Thoracic aorta (tissue), 2 donors: ENCODE measurements at places on chromosomes 12 and 14. TPM values are rescaled to one million over a fixed set of nuclear protein-coding genes. Genes with fewer than 3 reads are reported as not detected.

DNA sequence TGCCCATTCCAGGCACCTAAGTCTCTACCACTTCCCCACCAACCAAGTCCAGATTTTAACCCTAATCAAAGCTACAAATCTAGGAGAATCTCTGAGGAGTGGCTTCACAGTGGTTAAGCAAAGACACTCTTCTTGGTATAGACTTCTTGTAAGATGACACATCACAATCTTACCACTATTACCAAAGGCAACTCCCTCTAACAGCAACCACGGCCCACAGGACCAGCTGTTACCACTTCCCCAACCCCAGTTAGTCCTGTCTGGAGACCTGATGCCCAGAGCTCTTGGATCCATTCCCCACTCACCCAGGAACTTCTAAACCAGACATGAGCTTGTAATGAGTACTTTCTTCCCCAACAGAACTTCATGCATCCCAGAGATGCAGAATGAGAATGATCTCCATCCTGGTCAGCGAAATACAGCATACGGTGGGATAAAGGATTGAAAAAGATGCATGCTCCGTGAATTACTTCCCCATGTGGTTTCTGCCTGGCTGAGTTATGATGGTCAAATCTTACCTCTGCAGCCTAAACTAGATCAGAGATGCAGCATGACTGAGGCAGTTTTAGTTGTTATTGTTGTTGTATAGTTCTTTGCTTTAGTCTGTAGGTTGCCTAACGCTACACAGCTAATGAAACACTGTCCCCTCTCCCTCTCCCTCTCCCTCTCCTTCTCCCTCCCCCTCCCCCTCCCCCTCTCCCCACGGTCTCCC lies 87.7 kb upstream of the FOXN3 start:
- no peak for DNase-seq
- no peak overlapping the region for H3K27ac ChIP-seq
- H3K4me3 ChIP-seq: no peak overlapping the region
- no peaks in the 10 kb centered on the region for H3K27me3 ChIP-seq
- no peaks in the 10 kb centered on the region for H3K4me1 ChIP-seq
- no peaks in the 10 kb centered on the region for H3K36me3 ChIP-seq

DNA sequence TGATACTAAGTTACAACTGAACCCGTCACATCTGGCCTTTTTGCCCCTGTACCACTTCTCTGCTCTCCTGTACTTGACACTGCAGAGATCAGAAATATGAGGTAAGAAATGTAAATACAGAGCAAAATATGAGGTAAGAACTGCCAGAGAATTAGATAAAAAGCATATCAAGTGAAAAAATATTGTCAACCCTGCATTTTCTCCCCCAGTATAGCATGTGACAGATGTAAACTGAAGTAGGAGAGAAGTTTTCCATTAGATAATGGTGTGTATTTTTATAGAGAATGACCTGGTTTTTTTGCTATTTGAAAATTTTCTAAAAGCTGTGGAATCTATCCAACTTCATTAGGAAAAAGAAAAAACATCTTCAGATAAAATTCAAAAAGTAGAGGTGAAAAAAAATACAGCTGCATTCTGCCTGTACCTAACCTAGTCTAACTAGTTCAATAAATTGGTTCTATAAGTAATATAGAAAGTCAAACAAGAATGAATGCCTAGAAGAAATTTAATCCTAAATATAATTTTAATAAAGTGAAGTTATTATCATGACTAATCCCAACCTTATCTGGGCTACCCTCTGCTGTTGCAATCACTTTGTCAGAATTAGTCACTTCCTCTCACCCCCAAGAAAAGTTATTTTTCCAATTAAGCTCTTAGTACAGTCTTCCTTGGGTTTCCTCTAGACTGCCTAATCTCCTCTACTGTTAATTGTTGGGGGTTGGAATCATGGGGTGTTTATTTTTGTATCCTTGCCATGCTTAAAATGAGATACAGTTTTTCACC lies 210.0 kb downstream of the RASSF9 start:
- no peak overlapping the region for H3K27ac ChIP-seq
- H3K4me3 ChIP-seq: no peak overlapping the region
- no peak for DNase-seq
- H3K4me1 ChIP-seq: no peaks in the 10 kb centered on the region

DNA sequence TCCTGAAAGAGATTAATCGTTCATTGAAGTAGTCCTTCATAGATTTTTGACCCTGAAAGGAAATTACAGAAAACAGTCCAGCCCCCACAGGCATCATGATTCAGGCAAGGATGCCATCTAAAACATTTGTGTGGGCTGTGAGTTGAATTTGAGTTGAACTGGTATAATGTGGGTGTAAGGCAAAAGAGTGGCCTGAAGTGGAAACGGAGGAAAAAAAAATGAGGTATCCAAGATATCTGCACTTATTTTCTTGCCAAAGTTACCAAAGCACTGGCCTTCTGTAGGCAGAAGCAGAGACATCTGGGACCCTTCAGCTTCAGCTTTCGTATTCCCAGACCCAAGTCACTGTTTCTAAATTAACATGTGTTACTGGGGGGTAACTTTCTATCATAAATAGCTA lies 105.1 kb upstream of the DIO2 start:
- no peak overlapping the region for H3K27ac ChIP-seq
- H3K27me3 ChIP-seq: no peaks in the 10 kb centered on the region
- H3K4me3 ChIP-seq: no peak overlapping the region
- H3K36me3 ChIP-seq: no peaks in the 10 kb centered on the region
- peaks cover 7% of the 10 kb centered on the region for H3K4me1 ChIP-seq
- no peak for DNase-seq

DNA sequence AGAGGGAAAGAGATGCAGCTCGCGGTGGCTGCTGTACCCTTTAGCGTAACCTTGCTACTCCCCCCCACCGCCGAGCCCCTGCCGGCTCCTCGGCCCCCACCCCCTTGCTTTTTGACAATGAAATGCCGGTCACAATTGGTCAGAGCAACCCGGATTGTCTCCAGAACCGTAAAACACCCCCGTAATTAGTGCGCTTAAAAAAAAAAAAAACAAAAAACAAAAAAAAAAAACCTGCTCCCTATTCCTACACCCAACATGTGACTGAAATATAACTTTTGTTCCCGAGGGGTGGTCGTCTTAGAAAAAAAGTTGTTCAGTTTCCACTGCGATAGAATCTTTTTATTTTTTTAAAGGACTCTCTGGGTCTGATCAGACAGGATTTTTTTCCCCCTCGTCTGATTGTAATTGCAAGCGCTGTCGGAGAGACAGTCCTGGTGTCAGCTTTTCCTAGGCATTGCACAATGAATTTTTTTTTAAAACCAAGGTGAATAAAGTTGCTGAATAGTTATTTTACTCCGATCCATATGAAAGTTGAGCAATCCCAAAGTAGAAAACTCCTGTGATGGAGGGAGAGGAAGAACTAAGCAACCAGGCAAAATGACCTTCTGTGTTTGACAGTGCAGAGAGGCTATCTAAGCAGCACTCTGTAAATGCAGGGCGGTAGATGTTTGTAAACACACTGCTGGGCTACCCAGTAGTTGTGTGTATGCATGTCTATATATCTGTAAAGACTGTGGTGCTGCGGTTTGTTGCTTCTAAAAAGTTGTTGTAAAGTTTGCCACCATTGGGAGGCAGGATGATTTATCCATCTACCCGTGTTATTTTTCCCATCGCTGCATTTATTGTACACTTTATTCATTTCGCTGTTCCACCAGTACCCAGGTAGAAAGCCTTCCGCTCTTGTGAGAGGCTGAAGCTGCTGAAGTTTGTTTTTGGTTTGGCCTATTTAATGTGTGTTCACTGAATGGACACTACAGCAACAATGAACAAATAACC lies 1.1 kb downstream of the ETV6 start:
- H3K27ac ChIP-seq: peak overlapping the region; percentile 94
- no peaks in the 10 kb centered on the region for H3K27me3 ChIP-seq
- peak overlapping the region; percentile 97 for H3K4me3 ChIP-seq
- no peak for DNase-seq
- peaks cover 22% of the 10 kb centered on the region for H3K4me1 ChIP-seq

- no peak for DNase-seq
- H3K4me3 ChIP-seq: no peak overlapping the region
- no peaks in the 10 kb centered on the region for H3K36me3 ChIP-seq
- H3K27ac ChIP-seq: no peak overlapping the region
- H3K27me3 ChIP-seq: no peaks in the 10 kb centered on the region
- H3K4me1 ChIP-seq: peaks cover 11% of the 10 kb centered on the region
These were observed 596.1 kb downstream of the ETNK1 start for GRCh38 chr12:23221066-23221465.

- no peaks in the 10 kb centered on the region for H3K36me3 ChIP-seq
- no peak overlapping the region for H3K27ac ChIP-seq
- H3K4me3 ChIP-seq: no peak overlapping the region
- peaks cover 13% of the 10 kb centered on the region for H3K4me1 ChIP-seq
- DNase-seq: no peak
- H3K27me3 ChIP-seq: no peaks in the 10 kb centered on the region
These were observed 69.3 kb downstream of the ELK3 start for GRCh38 chr12:96263449-96263902.

GRCh38 chr12:127628645-127629044 lies 638.3 kb upstream of the TMEM132C start:
- H3K4me3 ChIP-seq: no peak overlapping the region
- H3K27ac ChIP-seq: no peak overlapping the region
- H3K4me1 ChIP-seq: no peaks in the 10 kb centered on the region
- H3K36me3 ChIP-seq: no peaks in the 10 kb centered on the region
- no peaks in the 10 kb centered on the region for H3K27me3 ChIP-seq
- DNase-seq: no peak

GRCh38 chr12:1332327-1332726 lies 262.1 kb downstream of the FBXL14 start:
- no peaks in the 10 kb centered on the region for H3K36me3 ChIP-seq
- H3K4me3 ChIP-seq: no peak overlapping the region
- DNase-seq: no peak
- H3K27me3 ChIP-seq: no peaks in the 10 kb centered on the region
- H3K4me1 ChIP-seq: no peaks in the 10 kb centered on the region

GRCh38 chr12:39622306-39622705 lies 2.7 kb upstream of the ABCD2 start:
- DNase-seq: no peak
- no peak overlapping the region for H3K27ac ChIP-seq
- no peaks in the 10 kb centered on the region for H3K36me3 ChIP-seq
- H3K27me3 ChIP-seq: no peaks in the 10 kb centered on the region
- H3K4me1 ChIP-seq: no peaks in the 10 kb centered on the region
- H3K4me3 ChIP-seq: no peak overlapping the region

GRCh38 chr12:119055977-119056376 lies 74.6 kb downstream of the SRRM4 start:
- H3K36me3 ChIP-seq: no peaks in the 10 kb centered on the region
- no peak overlapping the region for H3K4me3 ChIP-seq
- H3K4me1 ChIP-seq: no peaks in the 10 kb centered on the region

GRCh38 chr12:104959335-104959841 lies 1.3 kb upstream of the SLC41A2 start:
- peak overlapping the region; percentile 92 for H3K27ac ChIP-seq
- H3K4me3 ChIP-seq: peak overlapping the region; percentile 86
- no peaks in the 10 kb centered on the region for H3K36me3 ChIP-seq
- peaks cover 33% of the 10 kb centered on the region for H3K4me1 ChIP-seq
- DNase-seq: no peak

DNA sequence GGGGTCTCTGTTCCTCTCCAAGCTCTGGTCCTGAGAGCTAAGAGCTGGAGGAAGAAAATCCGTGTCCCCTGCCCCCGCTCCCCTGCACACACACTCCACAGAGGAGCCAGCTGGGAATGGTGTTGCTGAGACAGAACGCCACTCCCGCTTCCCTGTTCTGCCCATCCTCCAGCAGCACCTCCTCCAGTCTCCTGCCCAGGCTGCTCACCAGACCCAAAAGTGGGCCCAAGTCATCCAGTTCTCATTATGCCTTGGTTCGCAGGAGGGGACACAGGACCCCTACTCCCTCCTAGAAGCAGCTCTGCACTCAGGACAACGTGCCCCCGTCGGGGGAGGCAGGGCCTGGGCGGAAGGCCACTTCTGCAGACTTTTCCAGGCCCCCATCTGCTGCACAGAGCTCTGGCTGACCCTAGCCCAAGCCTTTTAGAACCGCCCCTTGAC lies 830 bp upstream of the TRMT61A start:
- no peak for DNase-seq
- no peaks in the 10 kb centered on the region for H3K36me3 ChIP-seq
- no peaks in the 10 kb centered on the region for H3K27me3 ChIP-seq
- peaks cover 42% of the 10 kb centered on the region for H3K4me1 ChIP-seq
- H3K4me3 ChIP-seq: peak overlapping the region; percentile 99
- H3K27ac ChIP-seq: peak overlapping the region; percentile 54

DNA sequence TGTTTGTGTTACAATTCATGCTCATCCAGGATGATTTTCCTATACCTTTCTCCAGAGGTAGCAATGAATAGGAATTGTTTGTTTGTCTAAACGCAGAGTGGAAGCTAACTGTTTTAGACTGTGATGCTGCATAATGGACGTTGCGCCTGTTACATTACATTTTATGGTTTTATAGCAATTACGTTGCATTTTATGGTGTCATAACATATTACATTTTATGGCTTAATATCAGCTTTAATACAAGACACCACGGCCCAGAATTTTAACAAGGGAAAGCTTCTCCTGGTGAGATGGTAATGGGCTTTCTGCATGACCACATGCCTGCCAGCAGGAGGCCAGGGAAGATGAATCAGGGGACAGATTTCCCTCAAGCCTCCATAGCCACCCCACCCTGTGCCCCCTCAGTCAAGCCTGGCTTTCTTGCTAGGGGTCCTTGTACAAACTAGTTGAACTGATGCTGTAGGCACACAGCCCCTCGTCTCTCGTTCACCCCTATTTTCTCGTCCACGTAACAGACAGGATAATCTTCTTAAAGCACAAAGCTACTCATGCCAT lies 56.5 kb downstream of the HSPB8 start:
- H3K4me1 ChIP-seq: peaks cover 7% of the 10 kb centered on the region
- H3K27me3 ChIP-seq: no peaks in the 10 kb centered on the region
- no peaks in the 10 kb centered on the region for H3K36me3 ChIP-seq
- no peak for DNase-seq
- no peak overlapping the region for H3K4me3 ChIP-seq

GRCh38 chr12:100539202-100539601 lies 34.3 kb upstream of the GAS2L3 start:
- no peaks in the 10 kb centered on the region for H3K27me3 ChIP-seq
- H3K4me3 ChIP-seq: no peak overlapping the region
- H3K27ac ChIP-seq: no peak overlapping the region
- H3K4me1 ChIP-seq: no peaks in the 10 kb centered on the region

GRCh38 chr12:10067942-10068341 lies 30.8 kb downstream of the CLEC1A start:
- H3K36me3 ChIP-seq: no peaks in the 10 kb centered on the region
- no peaks in the 10 kb centered on the region for H3K4me1 ChIP-seq
- no peaks in the 10 kb centered on the region for H3K27me3 ChIP-seq
- H3K4me3 ChIP-seq: no peak overlapping the region
- H3K27ac ChIP-seq: no peak overlapping the region

DNA sequence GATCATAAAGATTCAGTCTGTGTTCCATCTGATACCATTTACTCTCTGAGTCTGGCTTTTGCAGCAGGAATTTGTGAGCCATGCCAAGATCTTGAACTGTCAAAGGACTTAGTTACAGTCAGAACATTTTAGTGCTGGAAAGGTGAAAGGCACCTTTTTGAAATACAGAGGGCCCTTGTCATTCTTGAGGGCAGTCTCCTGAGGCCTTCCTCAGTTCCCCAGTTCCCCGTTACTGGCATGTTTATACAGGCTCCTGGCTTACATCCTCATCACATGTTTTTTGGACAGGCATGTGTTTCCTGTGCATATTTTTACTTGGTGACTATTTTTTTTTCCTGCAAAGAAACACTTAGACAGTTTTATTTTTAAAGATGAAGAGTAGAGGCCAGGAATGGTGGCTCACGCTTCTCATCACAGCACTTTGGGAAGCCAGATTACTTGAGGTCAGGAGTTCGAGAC lies 21.0 kb downstream of the CFAP54 start:
- peak overlapping the region; percentile 65 for H3K27ac ChIP-seq
- no peaks in the 10 kb centered on the region for H3K36me3 ChIP-seq
- no peak for DNase-seq
- H3K4me1 ChIP-seq: peaks cover 16% of the 10 kb centered on the region

RERG gene
- total RNA-seq: 120 TPM

P2RX2 gene
- not detected for total RNA-seq

COQ5 gene
- total RNA-seq: 38.0 TPM

PNMA1 gene
- total RNA-seq: 37.4 TPM
